Effector memory CD4-positive, alpha-beta T cell (primary cell): ENCODE measurements at places on chromosomes 2 and 18.

DNA sequence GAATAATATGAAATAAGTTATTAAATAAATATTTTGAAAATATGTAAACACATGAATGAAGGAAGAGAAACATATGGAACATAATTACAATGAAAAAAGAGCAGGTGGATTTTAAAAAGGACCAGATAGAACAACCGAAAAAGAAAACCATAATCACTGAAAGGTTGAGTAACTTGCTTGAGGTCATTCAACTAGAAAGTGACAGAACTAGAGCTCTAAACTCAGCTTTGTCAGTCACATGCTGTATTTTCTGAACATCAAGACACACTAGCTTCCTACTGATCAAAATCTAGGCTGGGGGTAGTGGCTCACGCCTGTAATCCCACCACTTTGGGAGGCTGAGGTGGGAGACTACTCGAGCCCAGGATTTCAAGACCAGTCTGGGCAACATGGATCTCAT, 30.0 kb upstream of the ITGAV start:
- H3K4me1 ChIP-seq: no peaks in the 10 kb centered on the region
- H3K27me3 ChIP-seq: no peaks in the 10 kb centered on the region
- H3K4me3 ChIP-seq: no peak overlapping the region

GRCh38 chr18:13645093-13645492, 81.3 kb downstream of the FAM210A start:
- H3K27me3 ChIP-seq: no peaks in the 10 kb centered on the region
- no peaks in the 10 kb centered on the region for H3K4me1 ChIP-seq
- H3K4me3 ChIP-seq: no peak overlapping the region
- no peak for DNase-seq

- H3K27me3 ChIP-seq: no peaks in the 10 kb centered on the region
- H3K27ac ChIP-seq: no peak overlapping the region
- no peaks in the 10 kb centered on the region for H3K36me3 ChIP-seq
- no peak overlapping the region for H3K4me3 ChIP-seq
Measured at GRCh38 chr2:10278029-10278762, 24.5 kb upstream of the HPCAL1 start.

- no peak for DNase-seq
- no peak overlapping the region for H3K27ac ChIP-seq
- H3K4me1 ChIP-seq: no peaks in the 10 kb centered on the region
- H3K27me3 ChIP-seq: no peaks in the 10 kb centered on the region
- no peak overlapping the region for H3K4me3 ChIP-seq
- H3K36me3 ChIP-seq: no peaks in the 10 kb centered on the region
Measured at GRCh38 chr18:79611040-79611681, 68.4 kb upstream of the CTDP1 start.

DNA sequence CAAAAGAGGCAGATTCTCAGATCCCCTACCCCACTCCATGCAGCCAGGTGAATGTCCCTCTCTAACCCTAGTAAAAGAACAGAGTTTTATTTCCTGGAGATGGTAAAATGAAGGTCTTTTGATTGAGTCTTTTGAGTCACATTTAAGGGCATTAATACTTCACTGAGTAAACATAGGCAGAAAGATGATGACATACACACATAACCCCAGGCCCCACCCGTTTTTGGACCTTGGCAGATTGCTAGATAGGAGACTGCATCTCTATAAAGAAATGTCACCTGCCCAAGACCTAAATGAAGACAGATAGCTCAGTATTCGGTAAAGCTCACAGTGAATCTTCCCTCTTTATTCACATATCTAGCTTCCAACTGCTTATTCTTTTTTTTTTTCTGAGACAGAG, 28.3 kb upstream of the PEX13 start:
- no peak overlapping the region for H3K4me3 ChIP-seq
- no peaks in the 10 kb centered on the region for H3K36me3 ChIP-seq
- no peaks in the 10 kb centered on the region for H3K4me1 ChIP-seq
- no peaks in the 10 kb centered on the region for H3K27me3 ChIP-seq
- DNase-seq: no peak
